ENCODE measurements at places on chromosomes 12 and 14.

- no peak for DNase-seq
Measured at GRCh38 chr12:77766224-77766623, 64.5 kb upstream of the NAV3 start.

DNA sequence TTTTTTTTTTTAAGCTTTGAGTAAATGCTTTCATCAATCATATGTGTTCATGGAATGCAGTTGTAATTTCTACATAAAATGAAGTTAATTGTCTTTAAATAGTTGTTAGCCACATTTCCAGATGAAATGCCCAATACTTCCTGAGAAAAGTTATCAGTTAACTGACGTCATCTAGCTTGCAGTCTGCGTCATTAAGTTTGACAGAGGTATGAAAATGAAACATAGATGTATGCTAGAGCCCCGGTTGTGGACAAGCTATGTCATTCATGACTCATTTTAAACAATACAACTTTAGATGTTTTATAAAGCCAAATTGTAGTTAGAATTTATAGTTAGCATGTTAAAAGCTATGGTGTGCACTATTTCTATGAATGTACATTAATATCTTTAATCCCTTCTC, 90.7 kb downstream of the PLEKHA5 start:
- no peak for DNase-seq

DNA sequence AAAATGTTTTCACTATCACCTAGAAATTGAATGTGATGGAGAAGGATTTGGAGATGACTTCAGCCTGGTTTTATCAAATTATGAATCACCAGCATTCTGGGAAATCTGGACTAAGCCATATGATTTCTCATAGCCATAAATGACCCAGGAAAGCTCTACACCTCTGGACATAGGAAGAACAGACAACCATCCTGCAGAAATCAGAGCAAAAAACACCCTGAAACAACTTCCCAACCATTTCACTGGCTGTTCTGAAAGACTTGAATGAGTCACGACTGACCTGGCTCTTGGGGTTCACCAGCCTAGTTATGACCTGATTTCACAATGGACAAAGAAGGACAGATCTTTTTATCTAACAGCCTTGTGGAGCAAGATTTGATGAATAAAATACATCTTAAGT, 123.8 kb downstream of the KCNH5 start:
- no peak for DNase-seq

DNA sequence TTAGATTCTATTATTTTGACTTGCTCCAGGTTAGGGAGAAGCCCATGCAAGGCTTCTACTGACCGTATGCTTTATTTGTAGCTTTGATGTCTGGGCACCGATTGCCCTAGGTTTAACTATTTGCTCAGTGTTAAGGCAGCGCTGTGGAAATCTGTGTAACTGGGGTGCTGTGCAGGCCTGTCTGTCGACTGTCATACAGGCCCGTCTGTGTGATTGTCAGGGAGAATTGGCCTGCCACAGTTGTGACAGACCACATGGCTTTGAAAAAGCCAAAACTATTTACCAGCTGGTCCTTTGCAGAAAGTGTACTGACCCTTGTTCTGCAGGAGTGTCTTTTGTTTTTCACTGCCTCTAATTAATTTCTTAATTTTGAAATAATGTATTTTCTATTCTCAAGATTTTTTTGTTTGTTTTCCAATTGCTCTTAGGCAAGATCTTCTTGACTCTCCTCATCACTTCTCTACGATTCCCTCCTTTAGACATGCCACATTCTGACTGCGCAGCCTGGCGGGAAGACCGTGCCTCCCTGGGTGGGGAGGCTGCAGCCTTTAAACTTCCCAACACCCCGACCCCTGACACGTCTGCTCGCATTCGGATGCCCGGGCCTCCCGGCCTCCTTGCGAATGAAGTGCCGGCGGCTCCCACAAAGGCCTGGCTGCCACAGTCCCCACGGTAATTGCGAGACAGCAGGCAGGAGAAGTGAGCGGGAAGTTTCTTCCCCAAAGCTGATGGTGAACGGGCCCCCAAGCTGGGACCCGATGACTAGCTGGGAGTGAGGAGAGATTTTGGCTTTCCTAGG, 99.0 kb upstream of the EVL start:
- no peak for DNase-seq

DNA sequence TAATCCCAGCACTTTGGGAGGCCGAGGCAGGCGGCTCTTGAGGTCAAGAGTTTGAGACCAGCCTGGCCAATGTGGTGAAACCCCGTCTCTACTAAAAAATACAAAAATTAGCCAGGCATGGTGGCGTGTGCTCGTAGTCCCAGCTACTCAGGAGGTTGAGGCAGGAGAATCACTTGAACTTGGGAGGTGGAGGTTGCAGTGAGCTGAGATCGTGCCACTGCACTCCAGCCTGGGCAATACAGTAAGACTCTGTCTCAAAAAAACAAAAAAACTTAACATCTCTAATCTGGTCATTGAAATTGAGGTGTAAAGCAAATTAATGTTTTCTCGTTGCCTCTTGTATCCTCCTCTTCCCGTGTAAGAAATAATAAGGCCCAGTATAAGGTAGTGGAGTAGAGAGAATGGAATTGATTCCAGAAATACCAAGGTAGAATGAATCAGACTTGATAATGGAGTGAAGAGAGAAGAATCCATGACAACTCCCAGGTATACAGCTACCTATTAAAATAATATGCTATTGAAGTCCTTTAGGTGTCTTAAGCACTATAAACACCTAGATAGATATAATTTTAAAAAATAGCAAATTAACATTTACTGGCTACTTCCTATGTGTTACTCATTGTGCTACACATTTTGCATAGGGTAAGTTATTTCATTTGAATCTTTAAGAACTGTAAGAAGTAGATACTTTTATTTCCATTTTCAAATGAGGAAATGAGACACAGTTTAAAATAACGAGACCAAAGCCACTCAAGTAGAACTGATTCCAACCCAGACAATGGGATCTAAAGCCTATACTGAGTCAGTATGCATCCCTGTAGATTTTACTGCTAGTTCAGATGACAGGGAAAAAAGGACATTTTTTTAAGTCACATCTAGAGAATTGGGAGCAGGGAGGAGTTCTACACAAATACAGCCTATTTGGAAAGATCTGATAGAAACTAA, 23.2 kb downstream of the RAP1B start:
- no peak for DNase-seq

DNA sequence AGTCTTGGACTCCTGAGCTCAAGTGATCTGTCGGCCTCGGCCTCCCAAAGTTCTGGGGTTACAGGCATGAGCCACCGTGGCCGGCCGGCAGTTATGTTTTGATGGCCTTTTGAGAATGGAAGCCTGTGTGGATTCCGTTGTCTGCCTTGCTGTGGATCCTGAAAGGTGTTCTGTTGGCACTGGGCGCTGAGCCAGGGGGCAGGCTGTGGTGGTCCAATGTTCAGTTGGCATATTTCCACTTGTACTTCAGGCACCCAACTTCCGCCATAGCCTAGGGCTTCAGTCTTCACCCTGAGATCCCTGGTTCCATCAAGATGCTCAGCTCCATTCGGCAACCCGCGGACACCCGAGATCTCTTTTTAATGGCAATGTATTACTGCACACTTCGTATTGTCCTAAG, 6.3 kb upstream of the RPLP0 start:
- DNase-seq, result no peak

GRCh38 chr12:32560520-32560919, 118.6 kb upstream of the DNM1L start:
- no peak for DNase-seq

Data from urinary bladder (tissue), 4 donors.